Stimulated activated CD8-positive, alpha-beta memory T cell treated with anti-CD3 and anti-CD28 coated beads, Interleukin-7, amount 100 ng/mL, for 1 hour (primary cell): ENCODE measurements at places on chromosomes 4 and X.

DNA sequence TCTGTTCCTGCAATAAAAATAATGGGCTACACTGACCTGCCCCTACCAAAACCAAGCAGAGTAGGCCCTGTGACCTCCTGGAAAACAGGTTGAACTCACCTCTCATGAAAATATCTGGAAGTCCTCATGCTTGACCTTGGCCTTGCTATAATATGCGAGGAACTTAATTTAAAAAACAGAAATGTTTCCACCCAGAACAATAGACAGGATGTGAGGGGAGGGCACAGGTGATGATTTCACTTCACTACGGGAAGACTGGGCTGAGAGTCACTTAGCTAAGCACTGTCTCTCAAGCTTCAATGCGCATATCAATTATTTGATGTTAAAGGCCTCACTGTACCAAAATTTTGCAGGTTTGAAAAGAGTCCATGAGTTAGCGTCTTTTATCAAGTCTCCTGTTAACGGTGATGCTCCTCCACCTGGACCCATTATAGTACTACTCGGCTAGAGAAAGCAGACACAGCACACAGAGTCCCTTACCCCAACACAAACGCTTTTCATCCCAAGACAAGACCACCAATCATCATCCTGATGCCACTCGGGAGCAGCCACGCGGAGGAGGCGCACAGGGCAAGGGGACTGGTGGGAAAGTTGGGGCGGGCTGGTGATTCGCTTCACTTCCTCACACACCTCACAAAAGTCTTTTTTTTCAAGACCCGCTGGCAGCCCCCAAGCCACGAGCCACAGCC, 25.9 kb downstream of the ZNF721 start:
- no peak for DNase-seq

- no peak for DNase-seq
Measured at GRCh38 chr4:157221426-157221894, 932 bp downstream of the GRIA2 start.

DNA sequence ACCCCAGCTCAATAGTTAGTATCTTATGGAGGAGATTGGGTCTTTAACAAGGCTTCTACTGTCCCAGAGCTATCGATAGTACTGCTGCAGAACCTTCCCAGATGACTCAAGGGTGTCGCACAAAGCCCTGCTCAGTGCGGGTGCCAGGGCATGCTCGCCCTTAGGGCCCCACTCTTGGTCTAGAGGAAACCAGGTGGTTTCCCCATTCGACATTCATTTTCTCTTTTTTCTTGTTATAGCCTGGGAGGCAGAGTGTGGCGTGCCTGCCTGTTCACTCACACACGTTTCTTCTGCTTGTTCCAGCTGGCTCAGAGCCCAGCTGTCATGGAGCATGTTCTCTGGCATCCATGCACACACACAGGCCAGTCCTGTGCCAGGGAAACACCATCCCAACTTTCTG, 144.5 kb downstream of the SMIM20 start:
- no peak for DNase-seq

DNA sequence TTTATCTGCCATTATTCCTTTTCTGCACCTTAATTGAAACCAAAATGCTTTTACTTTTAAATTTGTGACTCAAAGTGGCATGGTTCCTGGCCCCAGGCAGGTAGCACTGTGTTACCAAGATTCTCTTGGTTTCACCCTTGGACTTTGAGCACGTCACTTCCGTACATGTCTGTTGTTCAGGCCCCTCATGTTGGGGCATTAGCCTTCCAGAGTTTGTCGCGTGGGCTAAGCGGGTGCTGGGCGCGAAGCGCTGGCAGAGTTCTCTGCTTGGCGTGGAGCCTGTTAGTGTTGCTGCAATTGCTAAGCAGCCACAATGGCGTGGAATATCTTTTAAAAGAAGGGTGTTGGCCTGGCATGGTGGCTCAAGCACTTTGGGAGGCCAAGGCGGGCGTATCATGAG, 14.0 kb upstream of the TADA2B start:
- no peak for DNase-seq

- DNase-seq = no peak
Measured at GRCh38 chr4:74123065-74123728, 24.2 kb upstream of the CXCL2 start.

- no peak for DNase-seq
Measured at GRCh38 chrX:51894697-51895336, 1.4 kb downstream of the MAGED1 start.

- no peak for DNase-seq
Measured at GRCh38 chrX:84153538-84153937, 34.5 kb downstream of the RPS6KA6 start.

- DNase-seq = no peak
Measured at GRCh38 chr4:6855692-6856297, 53.8 kb upstream of the TBC1D14 start.

DNA sequence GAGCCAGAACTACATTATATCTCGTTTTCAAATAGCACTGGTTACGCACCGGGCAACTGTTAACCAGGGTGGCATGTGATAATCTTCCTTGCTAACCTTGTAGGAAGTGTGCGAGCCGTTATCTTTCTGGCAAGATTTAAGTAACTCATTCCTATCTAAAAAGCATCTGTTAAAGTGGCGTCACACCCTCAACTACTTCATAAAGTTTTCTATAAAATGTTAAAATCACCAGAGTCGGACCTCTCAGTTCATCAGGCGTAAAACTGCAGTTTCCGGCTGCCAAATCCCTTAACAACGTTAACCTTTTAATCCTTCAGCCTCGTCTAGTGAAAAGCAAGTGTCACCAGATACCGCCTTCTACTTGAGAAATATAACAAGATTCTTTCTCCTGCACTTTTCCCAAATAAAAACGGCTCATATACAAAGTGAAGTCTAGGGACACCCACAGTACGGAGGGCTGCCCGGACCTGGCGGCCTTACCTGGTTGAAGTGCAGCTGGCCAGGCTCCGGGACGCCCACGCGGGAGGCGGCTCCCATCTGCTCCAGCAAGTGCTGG, 1.2 kb downstream of the SLC39A8 start:
- DNase-seq = no peak

- no peak for DNase-seq
Measured at GRCh38 chr4:153465615-153466080, 512 bp upstream of the TMEM131L start.

- DNase-seq = no peak
Measured at GRCh38 chr4:26682436-26682835, 98.6 kb downstream of the TBC1D19 start.

DNA sequence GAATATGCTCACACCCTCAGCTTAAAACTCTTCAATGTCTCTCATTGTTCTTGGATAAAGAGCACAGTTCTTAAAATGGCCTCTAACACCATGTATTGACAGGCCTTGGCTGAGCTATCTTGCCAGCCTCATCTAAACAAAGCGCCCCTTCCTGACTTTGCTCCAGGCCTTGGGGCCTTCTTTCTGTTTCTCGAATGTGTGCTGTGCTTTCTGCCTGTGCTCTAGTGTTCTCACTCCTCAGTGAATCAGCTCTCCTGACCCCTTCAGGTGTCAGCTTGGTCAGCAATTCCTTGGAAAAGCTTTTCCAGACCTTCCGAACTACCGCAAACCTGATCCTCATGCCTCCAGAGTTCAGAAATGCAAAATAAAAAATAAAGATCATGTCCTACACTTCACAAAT, 346.3 kb upstream of the FSTL5 start:
- no peak for DNase-seq

- DNase-seq = no peak
Measured at GRCh38 chrX:39886282-39886681, 211.5 kb downstream of the BCOR start.

GRCh38 chr4:140982613-140983340, 150.5 kb downstream of the RNF150 start:
- DNase-seq = no peak

DNA sequence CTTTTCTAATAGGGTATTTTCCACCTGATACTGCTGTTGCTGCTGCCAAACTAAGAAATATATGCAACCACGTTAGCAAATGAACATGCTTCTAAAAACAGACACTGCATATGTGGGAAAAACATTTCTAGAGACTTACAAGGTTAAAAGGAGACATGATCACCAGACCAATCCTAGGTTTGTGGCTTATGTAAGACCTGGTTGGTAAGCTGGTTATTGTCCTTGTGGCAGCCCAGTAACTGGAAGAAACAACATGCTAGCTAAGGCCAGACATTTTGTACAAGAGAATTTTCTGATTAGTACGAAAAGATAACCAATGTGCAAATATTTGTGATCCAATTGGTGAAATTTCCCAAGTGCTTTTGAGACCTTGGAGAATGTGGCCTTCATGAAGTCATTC, 112.0 kb downstream of the AFF2 start:
- no peak for DNase-seq
